ENCODE measurements at places on chromosomes 4 and X.
A peak's percentile ranks its signal among the peaks of the same experiment; 100 is the strongest.

DNA sequence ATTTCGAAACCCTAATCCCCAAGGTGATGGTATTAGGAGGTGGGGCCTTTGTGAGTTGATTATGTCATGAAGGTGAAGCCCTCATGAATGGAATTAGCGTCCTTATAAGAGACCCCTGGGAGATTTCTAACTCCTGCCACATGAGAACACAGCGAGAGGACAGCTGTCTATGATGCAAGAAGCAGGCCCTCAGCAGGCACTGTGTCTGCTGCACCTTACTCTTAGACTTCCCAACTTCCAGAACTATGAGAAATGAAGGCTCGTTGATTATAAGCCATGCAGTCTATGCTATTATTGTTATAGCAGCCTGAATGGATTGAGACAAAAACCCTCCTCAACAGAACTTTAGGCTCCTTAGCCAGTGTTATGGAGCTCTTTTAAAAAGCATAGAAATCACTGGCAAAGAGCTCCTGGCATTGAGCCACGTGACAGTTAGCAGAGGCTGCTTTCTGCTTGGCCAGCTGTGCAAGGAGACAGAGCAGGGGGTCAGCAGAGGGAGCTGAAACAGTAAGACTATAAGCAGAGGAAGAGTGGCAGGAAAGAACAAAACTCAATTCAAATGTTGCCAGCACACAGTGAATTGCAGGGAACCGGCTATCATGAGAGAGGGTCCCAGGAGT is 219.2 kb upstream of the FAT1 start:
- DNase-seq = no peak

- DNase-seq = no peak
Observed at GRCh38 chrX:45807572-45808425, 607.1 kb upstream of the DIPK2B start.

- no peak for DNase-seq
Observed at GRCh38 chrX:126820700-126821420, 1.3 kb downstream of the PRR32 start.

GRCh38 chr4:141011901-141012315 is 121.4 kb downstream of the RNF150 start:
- no peak for DNase-seq

DNA sequence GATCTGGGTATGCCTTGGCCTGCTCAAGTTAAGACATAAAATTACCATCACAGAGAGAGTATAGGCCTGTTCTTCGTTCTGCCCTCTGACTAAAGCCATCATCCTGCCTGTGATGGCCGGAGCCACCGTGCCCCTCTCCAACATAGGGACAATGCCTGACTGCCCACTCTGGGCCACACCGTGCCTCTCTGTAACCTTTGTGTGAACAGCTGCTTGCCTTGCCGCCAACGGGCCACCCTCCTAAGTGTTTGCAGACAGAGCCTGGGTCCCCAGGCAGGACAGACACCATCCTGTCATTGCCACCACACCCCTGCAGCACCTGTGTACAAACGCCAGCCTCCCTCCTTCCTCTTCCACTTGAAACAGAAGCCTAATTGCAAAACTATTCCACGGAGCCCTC is 298.7 kb upstream of the TENM3 start:
- no peak for DNase-seq

DNA sequence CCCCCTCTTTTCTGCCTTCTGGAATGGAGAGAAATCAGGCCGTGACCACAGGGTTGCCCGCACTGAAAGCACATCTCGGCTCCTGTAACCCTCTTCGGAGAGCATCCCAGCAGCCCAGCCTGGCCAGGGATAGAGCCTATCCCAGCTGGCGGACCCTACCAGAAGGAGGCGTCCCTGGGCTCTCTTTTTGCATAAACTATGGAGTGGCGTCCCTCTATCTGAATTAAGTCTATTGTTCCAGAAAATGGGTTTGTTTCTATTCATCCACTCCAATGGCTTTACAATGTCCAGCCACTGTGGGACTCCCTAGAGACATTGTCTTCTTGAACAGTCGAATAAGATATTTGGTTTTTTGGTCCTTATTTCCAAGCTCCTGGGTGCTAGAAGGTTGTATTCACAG is 689 bp upstream of the NHSL2 start:
- no peak for DNase-seq

DNA sequence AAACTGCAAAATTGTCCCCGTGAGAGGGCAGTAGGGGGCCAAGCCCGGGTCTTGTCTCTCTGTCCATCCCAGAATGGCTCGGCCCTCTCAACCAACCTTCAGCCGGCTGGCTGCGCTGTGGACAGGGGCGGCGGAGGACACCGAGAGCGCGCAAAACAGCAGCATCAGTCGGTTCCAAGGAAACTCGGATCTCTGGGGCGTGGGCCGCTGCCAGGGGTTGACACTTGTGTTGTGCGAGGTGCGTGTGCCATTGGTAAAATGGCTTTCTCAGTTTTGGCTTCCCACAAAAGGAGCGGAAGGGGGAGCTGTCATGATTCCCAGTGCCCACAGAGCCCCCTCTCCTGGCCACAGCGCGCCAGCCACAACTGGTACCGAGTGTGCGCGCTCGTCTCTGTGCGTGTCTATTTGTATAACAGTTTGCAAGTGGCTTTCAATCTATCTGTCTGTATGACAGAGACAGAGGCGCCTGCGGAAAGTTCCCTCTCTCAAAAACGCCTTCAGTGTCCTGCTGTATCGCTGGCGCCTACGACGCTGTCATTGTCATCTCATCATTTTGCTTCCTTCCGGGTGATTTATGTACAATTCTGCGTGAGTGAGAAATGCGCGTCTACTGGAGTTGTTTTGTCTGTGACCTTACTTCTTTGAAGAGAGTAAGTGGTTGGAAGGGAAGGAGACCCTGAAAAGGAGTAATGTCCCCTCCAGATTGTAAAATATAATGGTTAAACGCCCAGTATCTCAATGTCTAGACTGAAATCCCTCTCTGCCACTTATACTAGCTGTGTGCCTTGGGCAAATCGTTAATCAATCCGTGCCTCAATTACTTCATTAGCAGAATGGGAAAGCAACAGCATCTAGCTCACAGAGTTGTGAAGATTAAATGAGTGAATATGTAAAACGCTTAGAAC is 1.8 kb downstream of the DKK2 start:
- no peak for DNase-seq

DNA sequence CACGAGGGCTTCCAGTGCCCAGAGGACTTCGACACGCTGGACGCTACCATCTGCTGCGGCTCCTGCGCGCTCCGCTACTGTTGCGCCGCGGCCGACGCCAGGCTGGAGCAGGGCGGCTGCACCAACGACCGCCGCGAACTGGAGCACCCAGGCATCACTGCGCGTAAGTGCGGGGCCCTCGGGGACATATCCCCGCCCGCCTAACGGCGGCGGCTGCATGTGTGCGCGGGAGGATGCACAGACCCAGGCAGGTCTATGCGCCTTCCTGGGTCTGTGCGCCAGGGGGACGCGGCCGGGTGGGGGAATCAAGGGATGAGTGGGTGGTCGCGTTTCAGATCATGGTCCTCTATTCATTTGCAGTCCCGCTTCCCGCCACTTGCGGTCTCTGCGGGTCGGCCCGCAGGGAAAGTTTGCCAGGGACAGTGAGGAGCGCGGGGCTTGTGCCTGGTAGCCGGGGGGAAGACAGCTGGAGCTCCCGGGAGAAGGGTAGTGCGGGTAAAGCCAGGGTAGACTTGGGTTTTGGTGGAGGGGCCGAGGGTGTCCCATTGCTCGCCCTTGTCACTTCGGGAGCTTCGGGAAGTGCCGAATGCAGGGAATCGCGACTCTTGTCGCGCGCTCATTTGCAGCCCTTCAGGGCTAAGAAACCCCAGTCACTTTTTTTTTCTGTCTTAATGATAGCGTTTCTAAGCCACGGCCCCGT is 1.0 kb downstream of the SHISA3 start:
- DNase-seq = no peak

- DNase-seq = no peak
Observed at GRCh38 chr4:144902614-144903013, 195.4 kb downstream of the ANAPC10 start.

DNA sequence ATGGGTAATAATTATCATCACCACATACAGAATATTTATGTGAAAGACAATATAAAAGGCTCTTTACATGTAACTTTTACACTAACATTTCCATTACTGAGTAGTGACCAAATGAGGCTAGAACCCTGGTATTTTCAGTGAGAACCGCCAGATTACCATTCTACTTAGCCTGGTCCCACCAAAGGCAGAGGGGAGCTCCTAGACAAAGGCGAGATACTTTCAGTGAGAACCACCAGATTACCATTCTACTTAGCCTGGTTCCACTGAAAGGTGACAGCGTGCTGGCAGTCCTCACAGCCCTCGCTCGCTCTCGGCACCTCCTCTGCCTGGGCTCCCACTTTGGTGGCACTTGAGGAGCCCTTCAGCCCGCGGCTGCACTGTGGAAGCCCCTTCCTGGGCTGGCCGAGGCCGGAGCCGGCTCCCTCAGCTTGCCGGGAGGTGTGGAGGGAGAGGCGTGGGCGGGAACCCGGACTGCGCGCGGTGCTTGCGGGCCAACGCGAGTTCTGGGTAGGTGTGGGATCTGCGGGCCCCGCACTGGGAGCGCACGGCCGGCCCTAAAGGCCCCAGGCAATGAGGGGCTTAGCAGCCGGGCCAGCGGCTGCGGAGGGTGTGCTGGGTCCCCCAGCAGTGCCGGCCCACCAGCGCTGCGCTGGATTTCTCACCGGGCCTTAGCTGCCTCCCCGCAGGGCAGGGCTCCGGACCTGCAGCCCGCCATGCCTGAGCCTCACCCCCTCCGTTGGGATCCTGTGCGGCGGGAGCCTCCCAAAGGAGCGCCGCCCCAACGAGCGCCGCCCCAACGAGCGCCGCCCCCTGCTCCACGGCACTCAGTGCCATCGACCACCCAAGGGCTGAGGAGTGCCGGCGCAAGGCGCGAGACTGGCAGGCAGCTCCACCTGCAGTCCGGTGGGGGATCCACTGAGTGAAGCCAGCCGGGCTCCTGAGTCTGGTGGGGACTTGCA is 1276.1 kb downstream of the PCDH7 start:
- no peak for DNase-seq

DNA sequence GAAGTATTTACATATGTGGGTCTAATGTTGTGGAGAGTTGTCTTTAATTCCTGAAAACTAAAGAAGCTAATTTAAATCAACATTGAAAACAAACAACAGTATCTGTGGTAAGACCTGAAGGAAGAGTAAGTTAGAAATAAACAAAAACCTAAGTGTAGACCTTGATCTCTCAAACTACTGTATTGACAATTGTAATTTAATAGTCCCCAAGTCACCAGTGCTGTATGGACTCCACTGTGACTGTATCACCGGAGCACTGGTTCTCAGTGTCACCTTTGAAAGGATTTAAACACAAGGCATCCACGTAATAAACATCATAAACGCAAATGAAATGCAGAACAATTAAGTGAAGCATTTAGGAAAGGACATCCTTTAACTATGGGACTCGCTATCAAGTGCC is 46.4 kb downstream of the OCRL start:
- DNase-seq = no peak

- no peak for DNase-seq
Observed at GRCh38 chr4:95421869-95422268, 126.9 kb downstream of the UNC5C start.

DNA sequence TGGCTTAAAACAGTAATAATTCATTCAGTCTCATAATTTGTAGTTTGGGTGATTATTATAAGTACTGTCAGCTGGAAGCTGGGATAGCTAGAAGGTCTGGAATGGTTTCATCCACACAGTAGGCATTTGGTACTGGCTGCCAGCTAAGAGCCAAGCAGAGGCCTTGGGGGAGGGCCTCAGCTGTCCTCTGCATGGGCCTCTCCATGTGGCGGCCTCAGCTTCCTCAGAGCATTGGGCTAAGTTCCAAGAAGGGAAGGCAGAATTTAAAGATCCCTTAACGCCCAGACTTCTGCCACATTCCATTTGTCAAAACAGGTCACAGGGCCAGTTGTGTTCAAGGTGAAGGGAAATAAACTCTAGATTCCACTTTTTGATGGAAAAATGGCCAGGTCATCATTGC is 93.3 kb downstream of the NEUROG2 start:
- no peak for DNase-seq

- no peak for DNase-seq
Observed at GRCh38 chr4:3677748-3678070, 88.5 kb upstream of the ADRA2C start.

- no peak for DNase-seq
Observed at GRCh38 chr4:48930654-48931053, 24.1 kb upstream of the OCIAD2 start.

GRCh38 chr4:111923786-111924185 is 221.5 kb upstream of the FAM241A start:
- no peak for DNase-seq

GRCh38 chrX:107628662-107629539 is 591 bp downstream of the PRPS1 start:
- peak; percentile 9 for DNase-seq

- DNase-seq = no peak
Observed at GRCh38 chrX:104435249-104435648, 130.8 kb upstream of the IL1RAPL2 start.

DNA sequence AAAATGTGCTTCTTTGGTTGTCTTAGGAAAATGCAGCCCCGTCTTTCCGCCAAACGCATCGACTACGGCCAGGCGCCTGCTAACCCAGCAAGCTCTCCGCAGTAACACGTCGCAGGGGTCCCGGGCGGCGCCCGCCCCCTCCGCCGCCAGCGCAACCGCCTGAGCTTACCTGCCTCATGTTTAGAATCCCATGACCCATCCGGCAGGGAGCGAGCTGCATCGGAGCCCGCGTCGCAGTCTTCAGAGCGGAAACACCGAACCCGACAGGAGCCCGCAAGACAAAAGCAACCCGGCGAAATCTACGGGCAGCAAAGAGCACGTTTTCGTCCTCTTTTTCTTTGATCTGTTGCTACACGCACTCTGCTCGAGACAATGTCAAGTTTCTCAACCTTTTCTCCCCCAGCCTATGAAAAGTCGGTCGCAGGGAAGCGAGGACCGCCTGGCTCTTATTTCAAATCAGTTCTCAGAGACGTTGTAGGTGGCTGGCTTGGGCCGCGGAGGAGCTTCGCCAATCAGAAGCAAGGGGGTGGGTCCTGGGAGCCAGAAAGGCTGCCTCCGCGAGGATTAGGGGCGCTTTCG is at the start of gene MID1:
Gene MID1 (minus strand): TSS at position 465 of the 579 bp plus-strand sequence. CDS start 53,038 bp downstream, outside the sequence.
- DNase-seq = no peak

DNA sequence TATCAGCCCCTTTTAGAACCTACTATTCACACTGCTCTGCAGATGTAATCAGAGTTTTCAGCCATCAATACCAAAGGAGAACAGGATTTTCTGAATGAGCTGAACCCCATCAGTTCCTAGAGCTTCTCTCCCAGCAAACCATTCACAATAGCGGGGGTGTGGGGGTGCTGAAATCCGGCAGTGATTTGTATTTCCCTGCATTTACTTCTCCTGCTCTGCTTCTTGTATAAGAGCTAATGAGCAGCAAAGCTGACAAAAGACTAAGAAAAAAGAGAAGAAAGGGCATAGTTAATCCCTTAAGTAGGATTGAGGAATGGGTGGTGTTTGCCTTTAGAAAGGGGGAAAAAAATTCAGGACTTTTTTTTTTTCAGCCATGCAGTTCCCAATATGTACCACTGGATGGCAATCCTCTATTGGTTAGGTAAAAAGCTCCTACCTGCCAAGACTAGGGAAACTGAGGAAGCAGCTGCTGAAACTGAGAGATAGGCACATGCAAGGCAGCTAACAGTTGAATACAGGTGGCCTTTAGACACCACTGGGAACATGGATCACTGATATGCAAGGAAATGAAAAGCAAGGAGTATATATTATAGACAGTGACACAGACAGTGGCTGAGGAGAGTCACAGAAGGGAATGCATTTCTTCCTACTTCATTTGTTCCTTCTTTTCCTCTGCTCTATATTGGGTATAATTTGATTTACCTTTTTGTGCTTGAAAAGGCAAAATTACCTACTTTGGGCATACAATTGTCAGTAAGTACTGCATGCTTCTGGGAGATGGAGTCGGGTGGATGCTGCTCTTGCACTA is 217.9 kb downstream of the HS6ST2 start:
- no peak for DNase-seq

- no peak for DNase-seq
Observed at GRCh38 chrX:138485767-138486166, 225.8 kb downstream of the FGF13 start.

Data from stimulated activated CD8-positive, alpha-beta memory T cell treated with anti-CD3 and anti-CD28 coated beads, Interleukin-7, amount 100 ng/mL, for 1 hour (primary cell).